ENCODE measurements at places on chromosomes 13 and 19.

- no peak for DNase-seq
Observed at GRCh38 chr19:4388337-4389063, 11.8 kb downstream of the SH3GL1 start.

DNA sequence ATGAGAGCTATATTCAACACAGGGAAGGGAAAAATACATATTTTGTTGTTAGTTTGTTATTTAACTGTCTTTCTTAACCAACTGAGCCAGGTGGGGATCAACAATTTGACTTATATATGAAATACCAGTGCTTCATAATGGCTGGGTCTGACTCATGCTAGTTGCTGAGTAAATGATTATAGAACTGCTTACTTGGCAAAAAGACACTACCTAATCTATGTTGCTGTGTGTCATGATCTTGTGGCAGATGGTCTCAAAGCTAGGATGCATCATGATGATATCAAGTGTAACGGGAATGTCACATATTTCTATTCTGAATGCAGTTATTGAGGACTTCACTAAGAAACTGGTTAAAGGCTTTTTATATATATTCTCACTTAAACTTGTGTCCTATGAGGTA is 727.4 kb upstream of the SLITRK1 start:
- no peak for DNase-seq

DNA sequence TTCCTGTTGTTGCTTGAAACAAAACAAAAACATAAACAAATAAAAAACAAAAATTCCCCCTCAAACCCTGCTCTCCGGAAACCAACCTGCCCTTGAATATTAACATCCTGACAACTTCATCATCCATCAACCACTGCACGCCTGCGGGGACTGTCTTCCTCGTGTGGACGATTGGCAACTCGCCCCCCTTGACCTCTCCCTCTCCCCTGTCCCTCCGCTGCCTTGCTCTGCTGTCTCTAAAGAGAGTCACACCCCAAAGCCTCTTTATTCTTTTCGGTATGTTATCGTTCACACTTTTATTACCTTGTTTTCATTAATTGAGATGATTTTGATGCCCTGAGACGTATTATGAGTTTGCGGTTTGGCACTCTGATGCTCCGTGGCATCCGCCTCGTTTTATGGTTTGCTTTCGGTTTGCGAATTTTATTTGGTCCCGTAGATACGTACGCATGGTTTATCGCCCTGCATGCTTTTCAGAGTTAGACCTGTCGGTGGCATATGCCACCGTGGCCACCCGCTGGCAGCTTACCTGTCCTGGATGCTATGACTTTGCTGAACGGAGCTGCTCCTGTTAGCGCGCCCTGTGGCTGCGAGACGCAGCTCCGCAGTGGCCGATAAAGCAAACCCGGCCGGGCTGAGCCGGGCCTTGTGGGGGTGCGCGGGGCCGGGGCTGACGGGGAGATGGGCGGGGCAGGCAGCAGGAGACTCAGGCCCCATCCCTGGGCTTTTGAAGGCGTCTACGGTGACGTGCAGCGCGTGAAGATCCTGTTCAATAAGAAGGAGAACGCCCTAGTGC is 10.6 kb downstream of the PTBP1 start:
- no peak for DNase-seq

GRCh38 chr13:97001636-97002035 is 7.4 kb upstream of the OXGR1 start:
- DNase-seq: no peak

- no peak for DNase-seq
Observed at GRCh38 chr13:22103046-22104027, 432.5 kb downstream of the FGF9 start.

DNA sequence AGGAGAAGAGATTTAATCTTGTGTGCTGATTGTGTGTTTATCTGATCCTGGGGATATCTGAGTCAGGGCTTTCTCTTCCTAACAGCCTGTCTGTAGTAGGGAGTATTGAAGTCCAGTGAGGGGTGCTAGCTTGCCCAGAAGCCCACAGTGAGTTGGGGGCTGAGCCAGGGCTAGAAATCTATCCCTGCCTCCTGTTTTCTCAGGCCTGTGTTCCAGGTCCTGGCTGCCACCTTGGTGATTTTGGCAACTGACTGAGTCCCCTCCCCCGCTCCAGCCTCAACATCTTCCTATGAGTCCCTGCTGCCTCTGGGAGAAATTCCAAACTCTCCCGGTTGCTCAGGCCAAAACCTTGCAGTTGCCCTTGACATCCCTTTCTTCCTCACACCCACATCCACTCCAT is 7.7 kb upstream of the NOVA2 start:
- no peak for DNase-seq

DNA sequence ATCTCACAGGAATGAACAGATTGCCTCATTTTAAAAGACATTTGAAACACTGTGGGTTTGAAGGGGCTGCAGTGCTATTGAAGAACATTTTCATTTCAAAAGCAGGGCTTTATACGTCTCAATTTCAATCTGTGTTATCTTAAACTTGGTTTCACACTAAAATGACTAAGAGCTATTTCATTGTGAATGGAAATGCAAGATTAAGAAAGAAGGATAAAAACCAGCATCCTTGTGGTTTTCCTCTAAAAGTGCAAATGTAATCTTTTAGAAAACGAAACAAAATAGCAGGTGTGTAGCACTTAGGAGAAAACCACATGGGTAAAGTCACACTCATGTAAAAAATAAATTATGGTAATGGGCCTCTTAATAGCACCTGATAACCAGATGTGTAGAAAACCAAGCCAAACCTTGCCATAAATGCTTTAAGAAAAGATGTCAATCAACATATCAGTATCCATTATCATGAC is 397.7 kb downstream of the GPC6 start:
- DNase-seq: no peak

DNA sequence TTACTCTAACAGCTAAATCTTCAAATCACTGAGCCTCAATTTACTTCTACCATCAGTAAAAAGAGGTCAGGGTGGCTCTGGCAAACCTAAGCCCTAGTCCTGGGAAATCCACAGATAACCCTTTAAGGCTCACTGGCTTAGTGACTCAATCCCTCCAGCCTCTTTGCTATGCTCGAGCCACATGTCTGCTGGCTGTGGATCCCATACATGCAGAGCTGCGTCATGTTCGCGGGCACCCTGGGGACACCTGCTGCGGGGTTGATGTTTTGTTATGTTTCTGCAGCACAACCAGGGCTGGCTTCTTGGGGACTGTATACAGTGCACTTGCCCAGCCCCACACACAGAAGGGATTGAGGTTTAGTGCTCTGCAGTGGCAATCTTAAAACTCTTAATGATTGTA is 41.6 kb upstream of the C13orf42 start:
- no peak for DNase-seq

GRCh38 chr13:100130092-100130491 is 41.2 kb downstream of the PCCA start:
- no peak for DNase-seq

GRCh38 chr19:16340092-16340491 is 15.5 kb downstream of the KLF2 start:
- no peak for DNase-seq

DNA sequence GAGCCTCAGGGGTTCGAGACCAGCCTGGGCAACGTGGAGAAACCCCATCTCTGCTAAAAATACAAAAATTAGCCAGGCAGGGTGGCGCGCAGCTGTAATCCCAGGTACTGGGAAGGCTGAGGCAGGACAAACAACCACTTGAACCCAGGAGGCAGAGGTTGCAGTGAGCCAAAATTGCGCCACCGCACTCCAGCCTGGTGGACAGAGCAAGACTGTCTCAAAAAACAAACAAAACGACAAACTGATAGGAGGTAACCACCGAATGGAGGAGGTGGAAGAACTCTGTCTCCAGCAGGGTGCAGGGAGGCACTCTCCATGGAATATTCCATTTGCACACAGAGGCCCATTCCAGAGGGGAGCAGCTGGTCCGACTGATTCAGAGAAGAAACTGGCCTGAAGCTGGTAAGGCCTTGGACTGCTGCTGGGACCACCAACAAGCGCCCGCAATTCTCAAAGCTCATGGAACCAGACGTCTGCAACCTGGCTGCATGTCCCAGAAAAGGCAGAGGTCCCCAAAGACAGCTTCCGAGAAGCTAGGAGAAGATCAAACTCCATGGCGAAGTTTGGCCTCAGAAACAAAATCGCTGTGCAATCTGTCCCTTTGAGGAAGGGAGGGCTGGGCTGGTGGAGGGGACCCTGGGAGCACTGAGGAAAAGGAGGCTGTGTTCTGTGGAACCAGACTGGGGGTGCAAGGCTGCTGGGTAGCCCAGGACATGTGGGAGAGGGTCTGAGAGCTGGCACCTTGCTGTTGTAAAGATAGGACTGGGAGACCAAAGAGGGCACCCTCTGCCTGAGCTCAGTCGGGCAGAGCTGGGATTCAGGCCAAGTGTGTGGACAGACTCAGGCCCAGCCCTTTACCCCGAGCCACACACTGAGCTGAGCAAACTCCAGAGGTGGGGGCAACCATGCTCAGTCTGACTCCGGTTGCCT is 35.2 kb downstream of the SLC25A42 start:
- no peak for DNase-seq

GRCh38 chr19:18901491-18901890 is 5.5 kb upstream of the CERS1 start:
- DNase-seq: no peak

GRCh38 chr19:5960005-5961001 is 17.6 kb downstream of the RANBP3 start:
- peak; percentile 37 for DNase-seq

GRCh38 chr19:1651568-1652291 is 685 bp downstream of the TCF3 start:
- DNase-seq: no peak

- DNase-seq: no peak
Observed at GRCh38 chr19:15195371-15196334, 5.1 kb downstream of the NOTCH3 start.

GRCh38 chr13:112464720-112465119 is 88.6 kb downstream of the SPACA7 start:
- no peak for DNase-seq

- no peak for DNase-seq
Observed at GRCh38 chr13:34879851-34880250, 62.2 kb upstream of the NBEA start.

DNA sequence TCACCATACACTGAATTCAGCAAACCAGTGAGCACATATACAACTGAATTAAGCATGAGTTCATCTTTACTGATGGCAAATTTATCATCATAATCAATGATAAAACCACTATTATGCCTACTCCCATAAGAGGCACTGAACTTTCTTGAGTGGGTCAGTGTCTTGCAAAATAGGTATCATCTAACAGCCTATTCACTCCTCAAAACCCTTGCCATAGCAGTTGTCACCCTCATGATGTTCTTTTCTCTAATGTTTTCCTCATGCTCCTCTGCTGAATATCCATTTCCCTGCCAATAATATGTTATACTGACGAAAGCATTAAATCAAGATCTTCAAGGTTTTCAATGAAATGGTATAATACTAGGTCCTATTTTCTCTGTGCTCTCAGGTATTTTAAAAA is 5.6 kb downstream of the ARGLU1 start:
- no peak for DNase-seq

DNA sequence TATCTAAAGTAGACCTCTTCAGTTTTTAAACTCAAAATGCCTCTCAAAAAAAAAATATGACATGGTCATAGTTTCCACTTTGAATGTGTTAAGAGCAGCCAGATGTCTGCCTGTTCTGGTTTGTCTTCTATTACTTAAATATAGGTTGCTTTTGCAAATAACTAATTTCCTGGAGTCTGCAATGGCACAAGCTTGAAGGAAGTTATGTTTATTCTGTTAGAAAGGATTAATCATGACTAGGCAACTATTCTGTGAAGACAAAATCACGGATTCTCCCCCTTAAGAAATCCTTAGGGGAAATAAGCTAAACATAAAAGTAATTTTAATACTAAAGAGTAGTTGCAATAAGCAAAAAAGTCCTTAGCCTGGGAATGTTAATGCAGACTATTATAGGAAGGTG is 26.3 kb downstream of the SKA3 start:
- no peak for DNase-seq

- no peak for DNase-seq
Observed at GRCh38 chr19:8423817-8424223, 10.7 kb downstream of the MARCHF2 start.

DNA sequence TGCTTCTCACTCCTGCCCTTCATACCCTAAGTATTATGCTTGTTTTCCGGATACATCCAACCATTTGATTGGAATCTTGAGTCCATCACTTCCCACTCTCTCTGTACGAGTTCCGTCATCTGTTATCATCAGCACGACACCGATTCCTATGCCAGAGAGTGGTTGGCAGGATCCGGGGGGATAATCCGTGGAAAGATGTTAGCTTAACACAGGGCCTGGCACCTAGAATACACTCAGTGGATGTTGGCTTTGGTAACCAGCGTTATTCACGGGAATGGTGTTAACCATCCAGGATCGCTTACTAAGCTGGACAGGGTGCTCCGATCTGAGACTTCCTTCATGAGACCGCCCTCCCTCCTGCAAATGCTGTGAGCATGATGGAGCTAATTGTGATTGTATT is 12.4 kb downstream of the VSTM2B start:
- no peak for DNase-seq

- no peak for DNase-seq
Observed at GRCh38 chr19:15721268-15721667, 6.6 kb upstream of the OR10H2 start.

GRCh38 chr19:8445488-8446001 is 770 bp downstream of the HNRNPM start:
- no peak for DNase-seq

DNA sequence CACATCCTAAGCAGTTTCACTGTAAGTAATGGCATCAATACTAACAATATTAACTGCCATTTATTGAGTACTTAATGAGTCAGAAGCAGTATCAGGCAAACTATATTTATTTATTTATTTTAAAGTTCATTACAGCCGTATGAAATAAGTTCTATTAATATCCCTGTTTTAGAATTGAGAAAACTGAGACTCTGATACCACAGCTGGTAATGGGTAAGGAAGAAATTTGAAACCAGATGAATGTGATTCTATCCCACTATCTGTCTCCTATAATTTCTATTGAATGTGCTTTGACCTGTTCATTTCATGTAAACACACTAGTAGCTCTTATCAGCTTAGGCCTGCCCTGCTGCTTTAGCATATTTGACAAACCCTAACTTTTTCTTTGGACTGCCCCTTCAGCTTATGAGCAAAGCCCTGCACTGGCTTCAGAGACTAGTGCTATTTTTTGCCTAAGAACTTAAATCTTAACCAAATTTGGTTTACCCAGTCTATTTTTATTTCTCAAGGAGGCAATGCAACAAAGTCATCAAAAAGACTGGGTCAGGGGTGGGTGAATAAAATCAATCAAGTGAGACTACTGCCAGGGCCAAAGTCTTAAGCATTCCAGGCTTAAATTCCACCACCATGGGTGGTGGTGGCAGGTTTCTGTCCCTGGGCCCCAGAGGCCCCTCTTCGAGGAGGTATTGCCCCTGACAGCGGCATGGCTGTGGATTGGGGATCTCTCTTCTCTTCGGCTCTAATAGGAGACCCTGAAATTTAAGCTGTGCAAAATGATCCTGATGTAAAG is 143.4 kb downstream of the DLEU7 start:
- no peak for DNase-seq

DNA sequence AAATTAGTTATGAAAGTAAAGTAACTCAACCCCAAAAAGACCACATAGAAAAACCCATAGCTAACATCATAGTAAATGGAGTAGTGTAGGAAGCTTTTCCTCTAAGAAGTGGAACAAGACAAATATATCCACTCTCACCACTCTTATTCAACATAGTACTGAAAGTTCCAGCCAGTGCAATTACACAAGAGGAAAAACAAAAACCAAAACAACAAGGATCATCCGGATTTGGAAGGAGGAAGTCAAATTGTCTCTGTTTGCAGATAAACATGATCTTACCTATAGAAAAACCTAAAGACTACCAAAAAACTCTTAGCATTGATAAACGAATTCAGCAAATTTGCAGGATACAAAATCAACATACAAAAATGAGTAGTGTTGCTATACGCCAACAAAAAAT is 8.5 kb upstream of the SIGLEC8 start:
- no peak for DNase-seq

- DNase-seq: no peak
Observed at GRCh38 chr13:107743983-107744382, 471.4 kb downstream of the LIG4 start.

Data from NCI-H187 treated with DMSO at 0.1 percent for 48 hours (cell line).